ENCODE measurements at places on chromosomes 7 and 10.

GRCh38 chr7:17640730-17641377 lies 299.4 kb downstream of the SNX13 start:
- no peak for DNase-seq

GRCh38 chr10:43024942-43025700 lies 51.7 kb upstream of the RET start:
- peak; percentile 44 for DNase-seq

DNA sequence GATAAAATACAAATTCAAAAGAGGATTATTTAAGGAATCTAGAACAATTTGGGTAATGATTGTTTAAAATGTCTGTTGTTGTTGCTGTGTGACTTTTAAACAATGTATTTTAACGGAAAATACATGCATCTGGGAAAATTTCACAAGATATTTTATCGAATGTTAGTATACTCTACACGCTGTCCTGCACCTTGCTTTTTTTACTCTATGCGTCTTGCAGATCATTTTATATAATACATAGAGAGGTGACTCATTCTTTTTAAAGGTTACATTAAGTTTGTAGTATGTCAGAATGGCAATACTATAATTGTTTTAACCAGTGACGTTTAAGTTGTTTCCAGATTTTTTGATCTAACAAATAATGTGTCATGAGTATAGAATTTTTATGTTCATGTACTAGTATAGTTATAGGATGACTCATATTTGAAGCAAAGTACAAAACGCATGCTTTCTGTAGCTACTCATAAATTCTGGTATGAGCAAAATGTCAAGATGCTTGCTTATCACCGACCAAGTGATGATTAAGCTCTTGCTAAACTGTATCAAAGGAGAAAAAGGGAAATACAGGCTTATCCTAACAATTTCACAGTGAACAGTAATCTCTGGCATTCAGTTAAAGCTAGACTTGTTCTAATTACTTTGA lies 4.9 kb downstream of the DKK1 start:
- DNase-seq = no peak

DNA sequence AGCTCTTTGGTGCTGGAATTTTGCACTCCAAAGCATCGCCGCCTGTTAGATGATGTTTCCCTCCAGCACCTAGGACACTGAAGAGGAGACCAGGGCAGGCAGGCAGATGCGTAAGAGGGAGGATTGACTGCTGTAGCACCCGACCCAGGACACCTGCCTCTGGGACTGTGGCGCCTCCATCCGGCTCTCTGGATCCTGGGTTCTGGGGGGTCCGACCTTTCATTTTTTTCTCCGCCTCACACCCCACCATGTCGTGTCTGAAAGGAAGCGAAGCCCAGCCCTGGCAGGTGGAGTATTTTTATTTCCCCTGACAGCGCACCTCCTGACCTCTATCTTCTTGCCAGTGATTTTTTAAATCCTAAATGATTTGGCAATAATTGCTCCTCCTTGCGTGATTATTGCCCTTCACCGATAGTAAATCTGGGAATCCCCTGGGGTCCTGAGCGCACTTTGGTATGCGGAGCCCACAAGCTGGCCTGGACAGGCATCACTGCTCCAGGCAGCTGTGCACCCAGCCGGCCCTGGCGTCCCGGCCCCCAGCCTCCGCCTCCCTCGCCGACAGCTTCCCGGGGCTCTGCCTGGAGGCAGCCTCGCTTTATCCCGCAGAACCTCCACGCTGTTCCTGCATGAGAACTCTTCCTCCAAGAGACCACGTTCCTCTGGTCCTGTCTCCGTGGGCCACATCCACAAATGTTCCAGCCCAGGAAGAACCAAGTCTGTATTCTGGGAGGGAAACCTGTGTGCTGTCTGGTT lies 48.4 kb downstream of the LHPP start:
- no peak for DNase-seq

GRCh38 chr10:78953113-78953798 lies 115.5 kb upstream of the ZMIZ1 start:
- no peak for DNase-seq

- DNase-seq = no peak
Measured at GRCh38 chr10:112227331-112227987, 43.9 kb upstream of the GPAM start.

DNA sequence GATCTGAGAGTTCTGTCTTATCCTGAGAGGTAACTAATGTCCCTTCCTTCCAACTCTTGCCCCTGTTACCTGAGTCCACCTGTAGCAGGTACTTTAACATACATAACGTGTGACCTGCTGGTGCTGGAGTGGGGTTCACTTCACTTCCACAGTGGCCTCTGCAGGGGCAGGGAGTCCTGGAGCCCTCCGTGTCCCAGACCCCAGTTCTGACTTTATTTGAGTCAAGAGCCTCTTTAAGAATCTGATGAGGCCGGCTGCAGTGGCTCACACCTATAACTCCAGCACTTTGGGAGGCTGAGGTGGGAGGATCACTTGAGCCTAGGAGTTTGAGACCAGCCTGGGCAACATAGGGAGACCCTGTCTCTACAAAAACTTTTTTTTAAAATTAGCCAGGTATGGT lies 117.0 kb upstream of the RET start:
- DNase-seq = no peak

DNA sequence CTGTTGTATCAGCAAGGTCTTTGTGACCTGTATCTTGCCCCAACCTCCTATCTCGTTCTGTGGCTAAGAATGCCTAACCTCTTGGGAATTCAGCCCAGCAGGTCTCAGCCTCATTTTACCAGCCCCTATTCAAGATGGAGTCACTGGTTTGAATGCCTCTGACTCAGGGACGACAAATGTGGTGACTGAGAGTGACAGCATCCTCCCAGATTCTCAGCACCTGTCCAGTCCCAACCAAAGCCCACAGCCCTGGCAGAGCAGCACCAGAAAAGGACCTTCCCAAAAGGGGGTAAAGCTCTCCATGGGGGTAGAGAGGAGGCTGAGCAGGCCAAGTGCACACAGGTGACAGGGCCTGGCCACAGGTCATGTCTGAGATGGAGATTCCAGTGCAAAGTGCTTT lies 35.4 kb upstream of the GPAM start:
- DNase-seq = no peak

DNA sequence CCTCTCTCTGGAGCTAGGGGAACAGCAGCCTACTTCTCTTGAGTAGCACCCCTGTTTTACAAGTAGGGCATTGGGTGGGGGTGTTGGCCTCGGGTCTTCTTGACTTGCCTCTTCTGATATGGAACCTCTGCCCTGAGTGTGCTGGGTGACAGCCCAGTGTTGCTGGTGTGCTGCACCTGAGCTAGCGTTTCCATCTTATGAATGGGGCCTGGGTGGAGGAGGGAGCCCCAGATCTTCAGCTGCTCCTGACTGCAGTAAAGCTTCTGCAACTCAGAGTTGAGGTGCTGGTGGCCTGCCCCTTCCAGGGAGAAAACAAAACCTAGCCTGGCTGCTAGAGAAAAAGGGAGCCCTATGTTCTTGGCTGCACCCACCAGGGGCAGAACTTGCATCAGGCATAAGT lies 202.5 kb upstream of the SHH start:
- DNase-seq = no peak

GRCh38 chr10:14580671-14581332 lies 193.9 kb downstream of the FAM107B start:
- no peak for DNase-seq

GRCh38 chr7:112866424-112866823 lies 76.2 kb upstream of the TMEM168 start:
- no peak for DNase-seq

DNA sequence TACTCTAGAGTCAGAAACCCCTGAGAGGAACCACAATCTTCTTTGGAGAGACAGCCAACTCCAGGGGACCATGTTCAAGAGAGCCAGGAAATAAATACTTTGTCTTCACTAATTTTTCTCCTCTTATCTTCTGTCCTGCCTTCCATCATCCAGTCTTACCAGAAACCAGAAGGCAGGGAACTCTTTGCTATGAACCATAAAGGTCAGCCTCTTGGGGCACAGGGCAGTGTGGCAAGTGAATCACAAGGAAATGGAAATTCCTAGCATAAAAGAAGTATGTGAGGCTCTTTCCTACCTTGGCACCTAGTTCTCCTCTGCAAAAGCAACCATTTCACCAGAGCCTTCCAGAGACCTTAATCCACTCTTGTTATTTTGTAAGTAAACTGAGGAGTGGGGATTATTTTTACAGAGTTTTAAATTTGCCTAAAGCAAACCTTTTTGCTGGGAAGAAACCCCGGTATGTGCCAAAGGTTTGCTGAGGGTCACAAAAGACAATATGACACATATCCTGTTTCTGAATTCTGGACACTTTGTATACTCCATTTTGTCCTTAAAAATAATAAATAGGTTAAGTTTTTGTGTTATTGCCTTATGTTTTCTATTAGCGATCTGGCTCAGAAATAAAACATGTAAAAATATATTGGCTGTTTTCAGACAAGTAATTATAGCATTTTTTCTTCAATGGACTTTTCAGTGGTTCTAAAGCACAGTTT lies 87.1 kb downstream of the ADAM22 start:
- DNase-seq = no peak

DNA sequence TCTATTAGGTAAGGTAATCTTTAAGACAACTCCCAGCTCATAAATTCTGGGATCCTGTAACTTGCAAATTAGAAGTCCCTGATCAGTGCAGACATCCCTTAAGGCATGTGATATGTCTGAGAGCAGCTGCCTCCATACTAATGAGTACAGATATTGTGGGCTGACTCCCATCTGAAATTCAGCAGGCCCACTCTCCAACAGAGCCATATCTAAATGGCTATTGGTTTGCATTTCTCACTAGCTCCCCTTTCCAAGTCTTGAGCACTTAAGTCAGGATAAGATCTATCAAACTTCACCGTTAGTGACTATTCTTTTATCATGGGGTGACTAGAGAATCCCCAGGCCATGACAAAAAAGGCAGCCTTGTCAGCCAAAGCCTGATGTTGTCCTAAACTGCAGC lies 785.4 kb downstream of the IPMK start:
- DNase-seq = no peak

DNA sequence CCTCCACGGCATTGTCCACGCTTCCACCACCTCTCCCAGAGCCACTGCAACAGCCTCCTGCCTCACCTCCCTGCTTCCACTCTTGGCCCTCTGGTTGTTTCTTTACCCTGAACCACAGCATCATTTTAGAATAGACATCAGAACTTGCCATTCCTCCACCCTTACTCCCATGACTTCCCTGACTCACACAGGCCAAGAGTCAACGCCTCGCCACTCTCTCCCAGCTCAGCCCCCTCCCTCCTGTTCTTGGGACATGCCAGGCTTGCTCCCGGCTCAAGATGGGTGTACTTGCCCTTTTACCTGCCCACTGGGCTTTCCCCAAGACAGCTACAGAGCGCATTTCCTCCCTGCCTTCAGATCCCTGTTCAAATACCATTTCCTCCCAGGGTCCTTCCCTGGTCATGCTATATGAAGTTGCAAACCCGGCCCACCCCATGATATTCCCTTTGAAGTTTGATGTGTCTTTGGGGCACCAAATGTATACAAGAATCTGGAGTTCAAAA lies 429.1 kb downstream of the RPS24 start:
- DNase-seq = no peak

- DNase-seq = no peak
Measured at GRCh38 chr7:77239471-77239870, 39.9 kb upstream of the FGL2 start.

- no peak for DNase-seq
Measured at GRCh38 chr10:121311812-121312443, 286.3 kb downstream of the FGFR2 start.

DNA sequence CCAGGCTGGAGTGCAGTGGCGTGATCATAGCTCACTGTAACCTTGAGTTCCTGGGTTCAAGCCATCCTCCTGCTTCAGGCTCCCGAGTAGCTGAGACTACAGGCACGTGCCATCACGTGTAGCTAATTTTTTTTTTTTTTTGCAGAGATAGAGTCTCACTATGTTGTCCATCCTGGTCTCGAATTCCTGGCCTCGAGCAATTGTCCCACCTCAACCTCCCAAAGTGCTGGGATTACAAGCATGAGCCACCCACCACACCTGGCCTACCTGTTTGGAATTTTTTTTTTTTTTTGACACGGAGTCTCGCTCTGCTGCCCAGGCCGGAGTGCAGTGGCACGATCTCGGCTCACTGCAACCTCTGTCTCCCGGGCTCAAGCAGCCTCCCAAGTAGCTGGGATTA lies 117.1 kb upstream of the PARD3 start:
- no peak for DNase-seq

GRCh38 chr10:46002916-46003693 lies 27.3 kb downstream of the NCOA4 start:
- DNase-seq = no peak

DNA sequence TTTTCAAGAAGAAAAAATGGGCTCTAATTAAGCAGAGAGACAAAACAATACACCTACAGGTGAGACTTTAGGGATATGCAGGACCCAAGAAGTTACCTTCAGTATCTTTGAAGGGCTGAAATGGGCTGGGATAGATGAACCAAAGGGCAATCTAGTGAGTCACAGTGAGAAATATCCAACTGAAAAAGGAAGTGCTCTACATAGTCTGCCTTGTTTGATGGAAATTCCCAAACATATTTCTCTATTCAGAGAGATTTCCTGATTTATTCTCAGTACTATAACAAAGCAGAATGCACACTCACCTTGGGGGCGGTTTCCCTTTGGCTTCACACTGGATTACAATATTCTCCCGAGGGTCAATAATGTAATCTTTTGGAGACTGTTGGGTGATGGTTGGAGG lies 104.1 kb upstream of the LAMB4 start:
- DNase-seq = no peak

DNA sequence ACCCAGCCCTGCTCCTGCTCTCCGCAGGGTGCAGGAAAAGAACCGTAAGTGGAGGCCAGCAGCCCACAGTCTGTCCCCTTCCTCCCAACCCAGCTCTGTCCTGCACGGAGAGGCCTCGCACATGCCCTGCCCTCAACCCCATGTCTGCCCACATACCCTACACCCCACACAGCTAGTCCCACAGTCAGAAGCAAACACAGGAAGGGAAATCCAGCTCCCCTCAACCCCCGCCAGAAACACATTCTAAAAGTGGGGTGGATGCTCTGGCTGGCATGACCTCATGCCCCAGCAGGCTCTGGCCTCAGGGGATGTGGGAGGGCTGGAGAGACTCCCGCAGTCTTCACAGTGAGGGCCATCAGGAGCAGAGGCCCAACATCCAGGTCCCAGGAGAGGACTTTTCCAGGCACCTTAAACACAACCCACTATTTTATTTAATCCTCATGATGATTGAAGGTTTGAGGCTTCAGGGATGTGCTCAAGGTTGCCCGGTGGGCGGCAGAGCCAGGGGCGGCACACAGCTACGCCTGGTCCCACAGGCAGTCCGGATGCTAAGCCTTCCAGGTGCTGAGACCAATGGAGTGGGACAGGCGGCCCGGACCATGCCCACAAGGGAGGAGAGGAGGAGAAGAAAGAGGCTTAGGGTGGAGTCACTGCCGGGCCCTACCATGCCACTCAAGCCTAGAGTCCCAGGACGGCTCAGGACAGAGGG lies 29.9 kb downstream of the CALML5 start:
- DNase-seq = no peak

DNA sequence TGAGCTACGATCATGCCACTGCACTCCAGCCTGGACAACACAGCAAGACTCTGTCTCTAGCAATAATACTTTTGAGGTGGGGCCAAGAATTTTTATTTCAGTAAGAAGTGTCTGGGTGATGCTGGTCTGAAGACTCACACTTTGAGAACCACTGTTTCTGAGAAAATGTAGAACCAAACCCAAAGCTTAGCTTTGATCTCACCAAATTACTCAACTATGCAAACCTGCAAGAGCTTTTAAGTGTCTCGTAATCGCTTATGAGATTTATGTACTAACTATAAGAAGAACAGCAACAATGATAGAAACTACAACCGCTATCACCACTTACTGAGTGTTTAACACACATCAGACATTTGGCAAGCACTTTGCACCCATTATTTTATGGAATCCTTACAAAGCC lies 29.5 kb downstream of the APBB1IP start:
- no peak for DNase-seq

GRCh38 chr10:85311613-85312337 lies 983.4 kb downstream of the CCSER2 start:
- DNase-seq = no peak

Measured in upper lobe of right lung (tissue), 1 donor.